Foreskin fibroblast (primary cell): ENCODE measurements at places on chromosomes 12 and 14.

- peak; percentile 80 for DNase-seq
Measured at GRCh38 chr14:61609191-61609843, 86.0 kb upstream of the HIF1A start.

GRCh38 chr14:93317210-93317874, 15.5 kb downstream of the BTBD7 start:
- no peak for DNase-seq

DNA sequence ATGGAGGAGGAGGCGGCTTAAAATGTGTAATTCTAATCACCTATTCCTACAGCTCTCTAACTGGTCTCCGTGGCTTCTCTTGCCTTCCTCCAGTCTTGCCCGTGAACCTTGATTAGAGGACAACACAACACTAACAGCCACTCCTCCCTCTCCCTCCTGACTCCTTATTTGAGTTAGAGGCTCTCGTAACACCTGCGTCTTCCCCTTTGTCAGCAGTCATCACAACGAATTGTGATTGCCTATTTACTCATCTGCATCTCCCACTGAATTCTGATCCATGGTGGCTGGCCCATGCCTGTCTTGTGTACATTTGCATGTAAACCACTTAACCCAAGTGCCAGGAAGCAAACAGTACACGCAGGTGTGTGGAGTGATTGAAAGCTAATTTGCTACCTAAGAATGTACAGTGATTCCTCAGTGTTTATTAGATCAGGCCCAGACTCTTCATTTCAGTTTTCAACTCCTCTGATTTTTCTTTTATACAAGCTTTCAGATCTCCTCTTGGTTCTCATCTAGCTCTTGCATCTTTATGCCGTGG, 154.5 kb downstream of the MON2 start:
- no peak for DNase-seq

DNA sequence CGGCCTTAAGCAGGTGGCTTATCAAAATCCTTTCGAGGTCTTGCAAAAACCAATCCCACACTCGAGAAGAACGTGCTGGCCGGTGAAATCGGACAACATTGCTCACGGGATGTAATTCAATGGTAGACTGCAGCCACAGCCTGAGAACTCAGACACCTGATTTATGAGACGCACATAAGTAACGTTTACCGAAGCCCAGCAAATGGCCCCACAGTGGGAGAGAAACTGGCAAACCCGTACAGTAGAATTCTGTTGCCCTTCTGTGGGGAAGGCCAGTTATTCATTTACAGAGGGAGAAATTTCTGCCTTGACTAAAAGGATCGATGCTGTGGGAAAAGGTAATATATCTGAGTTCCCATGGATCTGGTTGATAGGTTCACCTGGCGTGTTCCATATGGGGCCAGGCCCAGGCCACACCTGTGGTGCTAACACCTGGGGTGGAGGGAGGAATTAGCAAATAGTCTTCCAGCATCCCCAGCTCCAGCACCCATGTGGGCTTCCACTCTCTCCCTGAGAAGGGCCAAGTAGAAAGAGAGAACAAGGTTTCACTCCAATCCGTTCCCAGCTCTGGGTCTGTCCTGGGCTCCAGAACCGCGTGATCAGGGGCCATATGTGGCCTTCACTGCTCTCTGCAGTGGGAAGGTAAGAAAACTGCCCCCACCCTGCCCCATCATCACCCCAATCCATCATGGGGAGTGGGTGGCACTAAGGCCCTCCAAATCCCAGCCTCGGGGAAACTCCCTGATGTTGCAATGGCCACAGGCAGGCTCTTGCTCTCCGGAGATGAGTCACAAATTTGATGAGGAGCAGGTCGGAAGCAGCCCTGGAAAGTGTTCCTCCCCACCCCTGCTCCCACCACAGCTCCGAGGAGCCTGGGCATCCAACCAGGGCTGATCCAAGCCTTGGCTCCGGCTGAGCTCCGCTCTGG, 12.7 kb downstream of the BDKRB1 start:
- DNase-seq = peak; percentile 98

DNA sequence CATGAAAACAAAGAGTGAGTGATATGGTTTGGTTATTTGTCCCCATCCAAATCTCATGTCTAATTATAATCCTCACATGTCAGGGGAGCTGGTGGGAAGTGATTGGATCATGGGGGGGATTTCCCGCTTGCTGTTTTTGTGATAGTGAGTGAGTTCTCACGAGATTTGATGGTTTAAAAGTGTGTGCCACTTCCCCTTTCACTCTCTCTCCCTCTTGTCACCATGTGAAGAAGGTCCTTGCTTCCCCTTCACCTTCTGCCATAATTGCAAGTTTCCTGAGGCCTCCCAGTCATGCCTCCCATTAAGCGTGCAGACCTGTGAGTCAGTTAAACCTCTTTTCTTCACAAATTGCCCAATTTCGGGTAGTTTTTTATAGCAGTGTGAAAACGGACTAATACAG, 2.1 kb upstream of the ATXN7L3B start:
- no peak for DNase-seq

- DNase-seq = no peak
Measured at GRCh38 chr14:73233564-73233963, 3.7 kb upstream of the PAPLN start.

GRCh38 chr12:130068741-130069140, 93.5 kb upstream of the FZD10 start:
- no peak for DNase-seq

DNA sequence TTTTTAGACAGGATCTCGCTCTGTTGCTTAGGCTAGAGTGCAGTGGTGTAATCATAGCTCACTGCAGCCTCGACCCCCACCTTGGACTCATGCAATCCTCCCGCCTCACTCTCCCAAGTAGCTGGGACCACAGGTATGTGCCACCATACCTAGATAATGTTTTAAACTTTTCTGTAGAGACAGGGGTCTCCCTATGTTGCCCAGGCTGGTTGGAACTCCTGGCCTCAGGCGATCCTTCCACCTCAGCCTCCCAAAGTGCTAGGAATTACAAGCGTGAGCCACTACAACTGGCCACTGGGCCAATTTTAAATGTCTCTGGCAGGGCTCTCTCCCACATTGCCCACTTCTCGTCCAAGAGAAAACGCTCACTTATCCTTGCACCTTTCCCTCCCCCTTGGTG, 66.5 kb upstream of the DACT1 start:
- DNase-seq = no peak

DNA sequence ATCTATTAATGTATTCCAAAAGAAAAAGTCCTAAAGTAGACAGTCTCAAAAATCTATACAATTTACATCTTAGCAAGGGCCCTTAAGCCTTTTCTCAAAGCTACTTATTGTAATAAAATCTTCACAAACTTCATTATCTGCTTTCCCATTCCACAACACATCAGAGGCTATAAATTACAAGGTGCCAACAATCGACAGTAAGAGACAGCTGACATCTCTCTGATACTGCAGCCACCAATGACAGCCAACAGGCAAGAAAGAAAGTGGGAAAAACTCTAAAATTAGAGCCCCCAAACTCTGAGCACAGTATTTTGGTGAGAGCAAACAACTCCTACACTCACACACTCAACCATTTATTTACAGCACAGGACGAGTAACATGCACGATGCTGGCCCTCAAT, 2.2 kb downstream of the ANGEL1 start:
- DNase-seq = no peak

- DNase-seq = no peak
Measured at GRCh38 chr12:89129167-89129870, 223.0 kb downstream of the DUSP6 start.

- DNase-seq = no peak
Measured at GRCh38 chr14:95895720-95896119, 19.1 kb downstream of the TUNAR start.

DNA sequence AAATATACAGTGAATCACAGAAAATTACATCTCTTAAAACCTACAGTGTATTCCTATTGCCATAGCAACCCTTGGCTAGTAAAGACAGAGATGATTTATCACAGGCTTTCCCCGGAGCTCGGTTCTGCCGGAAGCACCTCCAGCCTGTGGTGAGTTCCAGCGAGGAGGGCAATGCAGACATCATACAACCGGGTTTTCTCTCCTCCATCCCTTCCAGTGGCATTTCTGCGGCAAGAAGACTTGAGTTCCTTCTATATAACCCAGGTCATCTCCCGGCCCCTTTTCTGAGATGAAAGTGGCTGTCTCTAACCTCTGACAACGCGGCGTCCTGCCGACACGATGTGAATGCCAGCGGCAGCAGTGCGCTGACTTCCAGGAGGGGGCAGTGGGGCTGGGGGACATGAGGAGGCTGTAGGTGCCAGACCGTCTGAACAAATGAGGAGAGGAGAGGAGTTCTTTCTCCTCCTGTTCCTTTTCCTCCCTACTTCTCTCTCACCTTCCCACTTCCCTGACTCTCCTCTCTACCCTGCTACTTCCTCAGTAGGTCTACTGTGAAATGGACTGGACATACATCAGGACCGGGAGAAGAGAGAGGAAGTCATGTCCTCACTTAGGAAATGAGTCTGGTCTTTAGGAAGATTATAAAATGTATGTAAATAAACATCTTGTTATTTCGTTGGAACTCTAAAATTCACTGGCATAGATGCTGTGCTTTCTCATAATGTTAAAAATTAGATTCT, 68.6 kb upstream of the MAX start:
- peak; percentile 68 for DNase-seq

- no peak for DNase-seq
Measured at GRCh38 chr14:84804895-84805294, 725.0 kb upstream of the FLRT2 start.

DNA sequence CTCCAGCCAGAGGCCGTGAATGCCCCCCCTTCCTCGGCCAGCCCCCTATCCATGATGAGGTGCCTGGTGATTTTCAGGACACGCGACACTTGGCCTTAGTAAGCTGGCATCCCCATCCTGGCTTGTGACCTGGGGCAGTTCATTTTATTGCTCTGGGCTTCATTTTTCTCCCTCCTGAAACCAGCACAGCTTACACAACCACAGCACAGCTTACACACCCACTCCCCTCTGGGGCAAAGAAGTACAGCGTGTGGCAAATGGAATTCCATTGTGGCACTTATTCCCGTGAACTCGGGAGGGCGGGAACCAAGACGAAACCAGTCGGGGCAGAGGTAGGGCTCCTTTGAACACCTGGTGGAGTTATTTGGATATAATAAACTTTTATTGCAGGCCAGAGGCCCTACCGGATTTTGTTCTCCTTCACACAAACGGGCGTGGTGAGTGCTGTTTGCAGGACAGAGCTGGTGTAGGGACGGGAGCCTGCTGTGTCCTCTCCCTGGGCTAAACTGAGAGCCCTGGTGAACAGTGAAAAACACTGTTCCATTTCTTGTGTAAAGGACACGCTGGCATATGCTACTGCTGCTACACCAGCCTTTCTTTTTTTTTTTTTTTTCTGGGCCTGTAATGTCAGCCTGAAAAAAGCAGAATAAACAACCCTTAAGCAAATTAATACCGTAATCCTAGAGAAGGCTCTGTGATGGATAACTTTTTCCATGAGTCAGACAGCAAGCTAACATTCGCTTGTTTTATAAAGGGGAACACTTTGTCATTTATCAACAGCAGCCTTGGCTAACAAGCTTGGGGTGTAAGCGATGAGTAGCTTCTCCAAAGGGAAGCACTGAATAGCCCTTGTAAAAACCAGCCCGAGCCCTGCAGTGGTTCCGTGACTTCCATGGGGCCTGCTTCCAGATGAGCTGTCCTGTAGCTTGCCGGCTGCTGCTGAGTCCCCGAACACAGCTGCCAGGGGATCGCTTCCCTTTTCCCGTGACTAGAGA, 29.3 kb downstream of the CD9 start:
- peak; percentile 95 for DNase-seq

DNA sequence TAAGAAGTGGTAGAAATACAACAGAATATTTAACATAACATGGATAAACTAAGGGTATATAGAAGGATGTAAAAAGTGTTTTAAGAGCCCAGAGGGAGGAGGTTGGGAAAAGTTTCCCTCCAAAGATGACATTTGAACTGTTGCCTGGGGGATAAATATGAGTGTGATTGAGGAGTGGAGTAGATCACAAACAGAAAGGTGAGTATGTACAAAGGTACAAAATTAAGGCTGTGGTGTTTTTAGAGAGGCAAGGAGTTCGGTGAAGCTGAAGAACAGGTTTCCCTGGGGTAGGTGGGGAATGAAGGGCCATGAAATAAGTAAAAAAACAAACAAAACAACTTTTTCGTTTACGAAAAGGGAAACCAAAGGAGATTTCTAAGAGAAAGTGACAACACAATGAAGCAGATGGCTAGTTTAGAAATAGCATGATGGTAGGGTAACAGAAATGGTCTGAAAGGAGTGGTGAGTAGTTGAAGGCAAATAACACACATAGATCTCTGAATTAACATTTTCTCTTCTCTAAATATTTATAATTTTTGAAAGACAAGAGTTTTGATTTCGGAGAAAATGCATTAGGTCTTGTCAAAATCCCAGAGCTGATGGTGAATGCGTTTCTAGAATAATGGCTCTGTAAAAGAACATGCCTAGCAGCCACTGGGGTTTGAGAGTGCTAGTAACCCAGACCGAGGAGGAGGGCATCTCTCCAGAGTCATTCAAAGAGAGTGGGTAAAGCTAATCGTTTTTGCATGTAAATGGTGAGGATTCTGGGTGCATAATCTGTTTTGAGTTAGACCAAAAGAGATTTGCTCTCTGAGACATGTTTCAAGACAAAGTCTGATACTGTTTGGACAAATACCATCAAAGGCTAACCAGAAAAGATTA, 240.4 kb upstream of the DCN start:
- DNase-seq = peak; percentile 8

DNA sequence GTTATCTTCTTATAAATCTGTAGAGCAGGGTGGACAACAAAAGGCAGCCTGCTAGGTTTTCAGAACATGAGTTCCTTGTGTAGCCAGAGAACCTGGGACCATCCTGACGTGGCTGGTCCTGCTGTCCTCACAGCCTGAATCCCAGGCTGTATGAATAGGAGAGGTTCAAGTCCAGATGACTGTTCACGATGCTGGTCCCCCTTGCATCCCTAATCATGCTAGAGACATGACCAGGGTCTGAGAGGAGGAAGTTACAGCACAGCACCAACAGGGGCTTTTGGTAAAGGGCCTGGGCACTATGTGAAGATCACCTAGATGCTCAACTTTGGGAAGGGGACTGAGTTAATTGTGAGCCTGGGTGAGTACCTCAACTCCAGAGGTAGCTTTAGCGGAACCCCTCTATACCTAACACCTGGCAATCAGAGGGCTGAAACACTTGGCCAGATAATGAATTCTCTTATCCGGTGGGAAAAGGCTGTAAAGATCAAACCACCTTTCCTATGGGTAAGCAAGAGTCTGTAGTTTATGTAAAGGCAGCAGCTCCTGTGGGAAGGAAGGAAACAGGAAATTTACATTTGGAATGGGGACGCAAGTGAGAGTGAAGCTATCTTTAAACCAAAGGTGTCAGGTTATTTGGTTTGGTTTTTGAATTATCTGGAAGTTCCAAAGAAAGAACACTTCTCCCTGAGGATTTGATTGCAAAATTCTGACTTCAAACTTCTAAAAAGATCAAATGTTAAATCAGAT, 112.8 kb downstream of the DAD1 start:
- DNase-seq = no peak

- DNase-seq = no peak
Measured at GRCh38 chr14:21436567-21437062, 19.3 kb downstream of the CHD8 start.

DNA sequence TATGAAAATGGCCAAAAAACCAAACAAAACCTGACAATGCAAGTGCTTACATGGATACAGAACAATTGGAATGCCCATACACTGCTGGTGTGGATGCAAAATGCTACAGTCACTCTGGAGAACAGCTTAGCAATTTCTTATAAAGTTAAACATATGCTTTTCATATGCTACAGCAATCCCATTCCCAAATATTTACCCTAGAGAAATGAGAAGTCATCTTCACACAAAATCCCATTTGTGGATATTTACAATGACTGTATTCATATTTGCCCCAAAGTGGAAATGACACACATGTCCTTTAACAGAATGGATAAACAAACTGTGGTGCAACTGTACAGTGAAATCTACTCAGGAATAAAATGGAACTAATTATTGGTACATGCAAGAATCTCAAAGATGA, 20.4 kb downstream of the SAV1 start:
- peak; percentile 47 for DNase-seq

GRCh38 chr14:70718383-70719118, 76.8 kb downstream of the TTC9 start:
- no peak for DNase-seq
